ENCODE measurements at places on chromosomes 4 and X. TPM values are rescaled to one million over a fixed set of nuclear protein-coding genes. Genes with fewer than 3 reads are reported as not detected.

Gene ARMCX2
- 61.4 TPM for total RNA-seq

Gene CLCN4
- total RNA-seq, result 36.5 TPM

Gene PCDH19
- 2.9 TPM for total RNA-seq

Gene CORIN
- 1.4 TPM for total RNA-seq

Gene AWAT2
- not detected for total RNA-seq

Gene HHIP
- total RNA-seq, result 4.4 TPM

Gene CNKSR2
- 13.4 TPM for total RNA-seq

Gene FDCSP
- not detected for total RNA-seq

GRCh38 chrX:3370656-3371055 is 24.2 kb upstream of the MXRA5 start:
- no peak for DNase-seq

DNA sequence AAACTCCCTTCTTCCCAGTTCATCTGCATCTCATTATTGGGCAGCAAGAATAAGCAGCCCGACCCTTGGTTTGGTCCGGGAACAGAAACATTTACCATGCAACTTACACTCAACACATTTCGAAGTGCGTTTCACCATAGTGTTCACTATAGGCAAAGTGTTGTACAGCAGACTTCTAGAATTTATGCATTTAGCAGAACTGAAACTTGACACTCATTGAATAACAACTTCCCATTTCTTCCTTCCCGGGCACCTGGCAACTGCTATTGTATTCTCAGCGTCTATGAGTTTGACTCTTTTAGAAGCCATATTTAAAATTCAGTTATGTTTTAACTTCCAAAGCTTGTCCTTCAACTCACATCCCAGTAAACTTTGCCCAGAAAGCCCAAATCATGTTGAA is 840.6 kb downstream of the NLGN4X start:
- DNase-seq, result peak; percentile 0

- DNase-seq, result no peak
Observed at GRCh38 chr4:171542640-171543039, 270.6 kb upstream of the GALNTL6 start.

GRCh38 chr4:6772223-6772928 is 10.2 kb upstream of the KIAA0232 start:
- no peak for DNase-seq

DNA sequence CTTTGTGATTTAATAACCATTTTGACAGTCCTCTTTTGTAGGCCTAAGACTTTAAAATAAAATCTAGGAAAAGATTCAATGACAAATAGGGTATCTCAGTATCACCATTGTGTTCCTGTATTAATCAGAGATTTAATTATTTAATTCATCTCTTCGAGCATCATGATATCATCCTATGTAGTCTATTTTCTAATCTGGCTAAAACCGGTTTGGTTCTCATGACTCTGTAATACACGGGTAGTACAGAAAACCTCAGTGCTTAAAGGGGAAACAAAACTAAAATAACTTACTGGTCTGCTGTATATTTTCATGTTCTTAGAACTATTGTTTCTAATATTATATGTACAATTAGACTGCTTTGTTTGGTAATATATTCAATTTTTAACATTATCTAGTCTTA is 23.7 kb upstream of the FBXW7 start:
- no peak for DNase-seq

GRCh38 chr4:127084666-127085065 is 548.1 kb upstream of the INTU start:
- no peak for DNase-seq
